ENCODE measurements at places on chromosomes 11 and 22.

DNA sequence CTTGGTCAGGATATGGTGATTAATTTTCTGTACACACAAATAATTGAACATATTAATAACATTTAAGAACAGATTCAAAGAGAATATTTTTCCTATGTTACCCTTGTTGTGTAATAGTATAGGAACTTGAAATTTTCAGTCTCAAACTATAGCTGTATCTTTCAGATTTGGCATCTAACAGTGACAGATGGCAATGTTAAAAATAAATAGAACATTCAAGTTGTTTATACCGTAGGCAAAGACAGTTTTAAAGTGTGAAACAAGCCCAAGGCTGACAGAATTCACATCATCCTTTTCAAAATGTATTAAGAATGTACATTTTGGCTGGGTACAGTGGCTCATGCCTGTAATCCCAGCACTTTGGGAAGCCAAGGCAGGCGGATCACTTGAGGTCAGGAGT, 92.6 kb upstream of the TP53AIP1 start:
- DNase-seq = no peak

- DNase-seq = no peak
Measured at GRCh38 chr11:113546757-113547507, 71.7 kb upstream of the DRD2 start.

GRCh38 chr11:304915-305843, 2.4 kb upstream of the IFITM2 start:
- peak; percentile 47 for DNase-seq

DNA sequence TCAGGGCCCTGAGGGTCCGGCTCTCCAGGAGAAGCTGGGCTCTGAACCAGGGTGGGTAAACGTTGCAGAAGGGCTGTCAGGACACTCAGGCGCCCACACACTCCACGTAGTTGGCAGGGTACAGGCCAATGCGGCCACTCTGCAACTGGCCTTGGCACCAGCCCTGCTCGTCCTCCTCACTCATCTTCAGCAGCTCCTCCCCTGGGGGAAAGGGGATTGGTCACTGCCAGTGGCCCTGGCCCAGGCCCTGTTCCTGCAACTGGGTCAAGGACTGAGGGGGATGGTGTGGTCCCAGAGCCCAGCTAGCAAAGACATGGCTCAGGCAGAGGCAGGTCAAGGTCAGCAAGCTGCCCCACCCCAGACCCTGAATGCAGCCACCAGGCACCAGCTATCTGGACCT, 1.2 kb upstream of the ARFGAP2 start:
- DNase-seq = no peak

GRCh38 chr11:100297516-100297915, 389.6 kb upstream of the ARHGAP42 start:
- DNase-seq = no peak

- no peak for DNase-seq
Measured at GRCh38 chr11:96237766-96238266, 105.2 kb downstream of the MAML2 start.

DNA sequence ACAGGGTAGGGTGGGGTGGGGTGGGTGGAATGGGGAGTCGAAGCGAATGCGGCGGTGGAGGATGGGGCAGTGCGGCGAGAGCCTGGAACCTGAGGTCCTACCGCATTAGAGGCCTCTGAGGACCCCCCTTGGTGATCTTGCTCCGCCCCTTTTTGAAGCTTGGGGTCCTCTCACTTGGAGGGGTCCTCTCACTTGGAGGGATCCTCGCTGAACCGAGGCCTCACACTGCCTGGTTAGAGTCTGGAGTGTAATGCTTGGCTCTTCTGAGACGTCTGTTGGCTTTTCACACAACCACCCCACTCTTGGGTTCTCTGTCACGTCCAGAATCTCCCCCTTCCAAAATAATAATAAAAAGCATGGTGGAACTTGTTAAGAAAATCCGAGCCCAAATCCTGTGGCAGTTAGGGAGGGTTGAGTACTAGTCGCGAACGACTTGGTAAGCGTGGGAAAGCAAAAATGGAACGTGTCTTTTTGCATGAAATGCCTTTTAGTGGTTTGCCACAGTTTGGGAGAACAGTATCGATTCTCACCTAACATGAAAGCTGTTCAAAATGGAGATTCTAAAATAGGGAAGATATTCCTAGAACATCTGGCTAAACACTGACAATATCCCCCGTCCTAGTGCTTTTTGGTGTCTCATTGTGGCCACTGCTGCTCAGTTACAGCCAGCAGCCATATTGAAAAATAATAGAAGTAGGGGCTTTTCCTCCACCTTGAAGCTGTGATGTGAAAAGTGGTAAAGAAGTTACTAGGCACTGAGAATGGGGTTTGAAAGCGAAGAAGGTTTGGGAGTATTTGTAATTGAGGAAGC, 822 bp downstream of the RBX1 start:
- DNase-seq = no peak

DNA sequence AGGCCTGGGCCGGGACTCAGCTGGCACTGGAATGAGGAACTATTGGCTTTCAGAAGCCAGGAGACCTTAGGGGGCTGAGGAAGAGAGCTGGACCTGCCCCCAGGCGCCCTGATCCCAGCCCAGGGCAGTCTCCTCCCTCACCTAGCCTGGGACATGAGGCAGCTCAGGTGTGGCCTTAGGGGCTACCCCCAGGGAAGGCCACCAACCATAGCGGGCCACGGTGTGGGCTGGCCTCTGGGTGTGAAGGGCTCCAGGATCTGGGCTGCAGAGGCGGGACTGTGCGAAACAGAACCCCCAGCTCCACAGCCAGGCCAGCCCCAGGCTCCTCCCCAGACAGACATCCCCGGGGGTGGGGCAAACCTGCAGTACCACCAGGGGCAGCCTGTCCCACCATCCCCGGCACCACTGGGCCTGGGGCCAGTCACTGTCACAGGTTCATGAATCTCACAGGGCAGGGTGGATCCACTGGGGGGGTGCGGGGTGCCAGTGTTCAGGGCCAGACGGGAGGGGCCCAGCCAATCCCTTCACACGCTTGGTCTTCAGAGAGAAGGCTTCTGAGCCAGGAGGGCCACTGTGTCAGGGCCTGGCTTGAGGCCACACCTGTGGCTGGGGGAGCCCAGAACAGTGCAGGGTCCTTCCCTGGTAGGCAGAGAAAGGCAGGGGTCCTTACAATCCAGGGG, 3.5 kb downstream of the PLXNB2 start:
- DNase-seq = no peak

DNA sequence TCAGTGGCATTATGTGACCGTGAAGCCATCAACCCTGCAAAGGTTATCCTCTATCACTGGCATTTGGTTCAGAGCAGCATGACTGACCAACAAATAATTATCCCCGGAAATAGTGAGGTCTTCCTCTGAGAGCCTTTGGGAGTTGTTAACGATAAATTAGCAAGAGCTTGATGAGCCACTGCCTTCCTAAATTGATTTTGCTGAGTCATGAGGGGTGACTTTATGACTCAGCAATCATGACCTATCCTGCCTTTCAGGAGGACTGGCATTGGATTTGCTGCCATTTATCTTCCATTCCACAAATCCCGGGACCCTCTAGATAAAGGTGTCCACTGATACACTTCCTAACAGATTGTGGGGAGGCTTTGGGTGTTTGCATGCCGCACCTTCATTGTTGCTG, 80.8 kb upstream of the MTNR1B start:
- DNase-seq = no peak

- no peak for DNase-seq
Measured at GRCh38 chr11:18853086-18853720, 61.6 kb upstream of the PTPN5 start.

GRCh38 chr11:37343290-37343689, 745.3 kb upstream of the RAG2 start:
- no peak for DNase-seq

GRCh38 chr11:72326151-72326848, 82.3 kb upstream of the PHOX2A start:
- DNase-seq = peak; percentile 44

DNA sequence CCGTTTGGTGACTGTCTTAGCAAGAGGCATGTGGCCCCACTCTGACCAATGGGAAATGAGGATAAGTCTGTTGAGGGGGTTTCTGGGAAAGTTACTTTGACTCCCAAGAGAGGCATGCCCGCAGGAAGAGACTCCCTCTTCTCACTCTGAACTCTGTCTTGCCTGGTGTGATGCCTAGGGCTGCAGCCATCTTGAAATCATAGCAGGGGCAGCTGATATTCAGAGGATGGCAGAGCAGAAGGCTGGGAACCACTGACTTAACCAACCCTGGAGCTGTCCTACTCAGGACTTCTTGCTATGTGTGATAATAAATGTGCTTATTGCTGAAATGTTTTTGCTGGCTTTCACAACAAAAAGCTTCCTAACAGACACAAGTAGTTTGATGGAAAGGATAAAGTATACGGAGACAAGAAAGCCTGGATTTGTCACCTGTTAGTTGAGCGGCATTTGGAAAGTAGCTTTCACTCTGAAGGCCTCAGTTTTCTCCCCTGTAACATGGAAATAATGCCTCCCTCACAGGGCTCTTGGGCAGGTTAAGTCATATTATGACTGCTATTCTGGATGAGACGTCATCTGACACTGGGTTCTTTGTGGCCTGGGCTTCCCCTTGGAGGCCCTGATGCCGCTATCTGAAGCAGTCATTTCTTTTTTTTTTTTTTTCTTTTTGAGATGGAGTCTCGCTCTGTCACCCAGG, 128.5 kb downstream of the CEP164 start:
- DNase-seq = peak; percentile 18

DNA sequence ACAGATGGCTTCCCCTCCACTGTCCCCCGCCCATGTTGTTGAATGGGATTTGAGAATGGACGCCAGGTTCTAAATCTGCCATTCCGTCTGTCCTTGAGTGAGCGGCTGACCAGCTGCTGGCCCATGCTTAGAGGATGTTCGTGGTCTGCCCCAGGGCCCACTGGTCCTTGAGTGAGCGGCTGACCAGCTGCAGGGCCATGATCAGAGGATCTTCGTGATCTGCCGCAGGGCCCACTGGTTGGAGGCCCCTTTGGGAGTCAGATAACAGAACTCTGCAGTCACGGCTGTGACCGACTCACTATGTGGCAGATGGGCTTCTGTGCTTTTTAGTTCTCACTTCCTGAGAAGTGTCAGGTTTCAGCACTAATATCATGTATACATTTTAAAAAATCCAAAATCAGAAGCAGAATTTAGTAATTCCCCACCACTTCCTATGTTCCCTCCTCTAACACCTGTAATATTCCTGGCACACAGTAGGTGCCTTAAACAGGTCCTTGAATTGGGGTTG, 54.1 kb downstream of the MICAL3 start:
- no peak for DNase-seq

GRCh38 chr11:61697078-61697502, 16.9 kb downstream of the DAGLA start:
- no peak for DNase-seq

DNA sequence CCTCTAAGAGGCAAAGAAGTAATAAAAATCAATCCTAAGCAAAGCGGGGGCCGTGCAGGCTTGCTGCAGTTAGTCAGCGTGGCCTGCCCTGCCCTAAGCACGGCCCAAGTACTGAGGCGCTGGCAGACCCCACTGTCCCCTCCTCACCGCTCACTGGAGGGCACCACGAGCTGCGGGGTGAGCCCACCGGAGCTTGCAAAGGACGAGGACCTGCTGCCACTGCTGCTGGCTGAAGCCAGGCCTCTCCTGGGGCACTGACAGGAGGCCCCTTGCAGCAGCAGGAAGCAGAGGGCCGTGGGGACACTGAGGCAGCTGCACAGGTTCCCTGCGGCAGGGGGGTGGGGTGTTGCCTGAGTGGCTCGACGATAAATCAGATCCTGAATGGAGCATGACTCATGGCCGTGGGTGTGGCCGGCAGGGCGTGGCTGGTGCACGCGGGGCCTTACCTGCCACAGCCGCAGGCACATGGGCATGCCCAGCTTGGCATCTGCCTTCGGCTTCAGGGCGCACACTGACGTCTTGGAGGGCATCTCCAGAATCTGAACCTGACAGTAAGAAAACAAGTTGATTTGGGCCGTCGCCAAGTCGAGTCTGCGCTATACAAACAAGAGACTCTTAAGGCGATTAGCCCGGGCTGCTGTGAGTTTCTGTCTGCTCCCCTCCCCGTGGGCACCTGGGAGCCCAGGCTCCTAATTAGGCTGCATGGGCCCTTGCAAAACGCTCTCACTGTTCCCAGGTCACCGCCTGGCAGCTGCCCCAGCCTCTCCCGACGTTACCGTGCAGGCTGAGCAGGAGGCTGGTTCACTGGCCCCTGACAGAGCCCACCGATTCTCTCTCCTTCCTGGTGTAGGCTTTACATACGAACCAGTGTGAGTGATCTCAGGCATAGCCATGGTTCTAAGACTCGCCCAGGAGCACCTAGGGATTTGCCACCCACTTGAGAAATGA, 45.9 kb downstream of the TBX1 start:
- no peak for DNase-seq

- DNase-seq = no peak
Measured at GRCh38 chr22:39276440-39277141, 31.8 kb upstream of the PDGFB start.

DNA sequence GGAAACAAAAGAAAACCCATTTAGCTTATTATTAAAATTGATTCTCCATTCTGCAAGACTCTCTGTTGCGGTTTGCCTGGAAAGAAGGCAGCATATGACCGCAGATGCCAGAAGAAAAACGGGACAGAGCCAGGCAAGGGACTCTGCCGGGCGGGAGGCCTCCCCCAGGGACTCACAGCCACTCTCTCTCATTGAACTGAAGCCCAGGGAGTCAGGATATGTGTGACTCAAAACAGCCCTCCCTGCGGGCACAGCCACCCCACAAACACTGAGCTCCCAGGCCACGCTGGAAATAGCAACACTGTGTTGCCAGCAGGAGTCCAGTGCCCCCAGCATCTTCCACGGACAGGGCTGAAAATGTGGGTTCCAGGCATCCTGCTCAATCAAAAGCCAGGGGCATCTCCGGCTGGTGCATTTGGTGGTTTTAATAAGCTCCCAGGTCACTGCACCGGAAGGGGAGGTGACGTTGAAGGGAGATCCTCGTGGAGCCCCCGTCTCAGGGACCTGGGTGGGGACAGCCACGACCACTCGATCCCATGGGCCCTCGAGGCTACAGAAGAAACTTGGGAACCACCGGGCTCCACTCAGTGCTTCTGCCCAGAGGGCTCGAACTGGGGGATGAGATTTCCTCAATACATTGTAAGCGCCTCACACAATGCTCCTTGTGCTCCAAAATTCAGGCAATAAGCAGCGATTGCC, 624.5 kb downstream of the TBC1D22A start:
- DNase-seq = no peak

DNA sequence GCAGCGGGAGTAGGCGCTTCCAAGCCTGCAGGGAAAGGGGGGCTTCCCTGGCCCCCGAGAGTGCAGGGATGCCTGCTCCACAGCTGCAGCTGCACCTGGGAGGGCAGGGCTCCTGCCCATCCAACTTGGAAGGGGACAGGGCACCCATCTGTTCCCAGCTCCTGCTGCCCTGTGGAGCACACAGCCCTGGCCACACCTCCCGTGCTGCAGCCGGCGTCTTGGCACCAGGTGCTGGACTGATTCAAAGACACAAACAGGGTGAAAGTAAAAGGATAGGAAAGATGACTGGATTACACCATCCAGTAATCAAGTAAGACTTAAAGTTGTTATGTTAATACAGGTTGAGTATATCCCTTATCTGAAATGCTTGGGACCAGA, 14.8 kb downstream of the NPAT start:
- DNase-seq = no peak

DNA sequence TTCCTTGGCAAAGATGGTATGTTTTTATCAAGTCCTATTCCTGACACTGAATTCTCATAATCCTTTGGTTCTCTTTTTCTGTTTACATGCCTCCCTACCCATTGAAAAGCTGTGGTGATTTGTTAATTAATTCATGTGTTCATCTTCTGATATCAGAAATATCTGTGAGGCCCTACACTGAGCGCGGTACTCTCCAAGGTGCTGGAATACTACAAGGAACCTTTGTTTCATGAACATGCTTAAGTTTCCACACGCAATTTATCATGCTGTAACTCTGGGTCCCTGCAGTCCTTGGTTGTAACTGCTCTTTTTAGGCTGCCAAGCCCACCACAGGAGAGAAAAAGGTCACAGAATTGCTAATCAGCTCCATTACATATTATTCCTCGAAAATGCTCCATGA, 331.8 kb downstream of the FAT3 start:
- DNase-seq = no peak
